ENCODE measurements at places on chromosomes 7 and 10.

GRCh38 chr10:102554531-102554930 lies 50.8 kb downstream of the SUFU start:
- no peak for DNase-seq

GRCh38 chr10:103054621-103055020 lies 136.5 kb downstream of the CNNM2 start:
- no peak for DNase-seq

DNA sequence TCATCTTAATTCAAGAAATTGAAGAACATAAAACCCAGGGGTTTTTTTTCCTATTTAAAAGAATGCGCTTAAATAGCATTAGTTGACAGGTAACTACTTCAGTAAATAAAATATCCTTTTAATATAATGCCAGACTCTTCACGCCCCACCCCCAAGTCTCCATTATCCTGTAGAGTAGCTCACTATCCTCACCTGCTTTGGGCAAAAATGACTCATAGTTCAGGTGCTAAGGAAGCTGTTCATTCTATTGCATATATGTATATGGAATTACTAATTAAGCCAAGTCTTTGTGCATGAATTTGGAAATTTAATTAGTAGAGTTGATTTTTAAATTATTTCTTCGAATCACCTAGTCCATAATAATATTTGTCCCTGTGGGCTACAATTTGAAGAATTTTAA lies 656.8 kb upstream of the ANKRD30A start:
- no peak for DNase-seq

DNA sequence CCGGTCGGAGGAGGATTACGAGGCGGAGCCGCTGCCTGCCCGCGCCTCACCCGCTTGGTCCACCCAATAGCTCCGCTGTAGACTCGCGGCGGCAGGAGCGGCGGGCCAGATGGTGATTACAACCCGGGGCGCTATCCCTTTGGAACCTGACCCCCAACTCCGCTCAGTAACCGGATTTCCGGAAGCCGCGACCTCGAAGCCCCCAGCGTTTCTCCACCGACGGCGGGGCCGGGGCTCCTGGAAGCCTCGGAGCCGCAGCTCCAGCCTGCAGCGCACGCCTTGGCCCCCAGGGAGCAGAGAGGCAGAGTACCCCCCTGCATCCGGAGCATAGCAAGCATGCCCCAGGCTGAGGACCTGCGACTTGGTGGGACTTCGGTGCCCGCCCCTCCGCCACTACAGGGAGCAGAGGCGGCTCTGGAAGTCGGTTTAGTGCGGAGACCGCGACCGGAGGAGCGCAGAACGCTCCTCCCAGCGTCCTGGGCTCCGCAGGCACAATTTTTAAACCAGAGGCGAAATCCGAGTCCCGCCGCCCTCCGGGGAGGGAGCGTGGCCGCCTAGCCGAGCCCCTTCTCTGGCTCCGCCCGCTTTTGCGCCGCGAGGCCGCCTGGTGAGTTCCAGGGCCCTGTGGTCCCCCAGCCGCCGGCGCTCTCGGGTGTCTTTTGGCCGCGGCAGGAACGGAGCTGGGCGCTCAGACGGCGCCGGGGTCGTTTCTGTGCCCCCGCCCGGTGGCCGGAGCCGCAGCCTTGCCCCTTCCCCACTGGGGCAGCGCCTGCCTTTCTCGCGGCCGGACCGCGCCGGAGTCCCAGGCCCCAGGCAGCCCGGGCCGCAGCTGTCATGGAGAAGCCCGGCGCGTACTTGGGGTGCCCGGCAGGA lies 28.2 kb upstream of the BMS1 start:
- DNase-seq, result no peak

GRCh38 chr7:80357530-80357929 lies 154.3 kb downstream of the GNAT3 start:
- no peak for DNase-seq

- no peak for DNase-seq
These were observed 44.2 kb upstream of the KCNIP2 start for GRCh38 chr10:101887775-101888174.

- DNase-seq, result no peak
These were observed 400.0 kb upstream of the RNF32 start for GRCh38 chr7:156240532-156240931.

GRCh38 chr10:94172332-94172731 lies 178.6 kb downstream of the PLCE1 start:
- no peak for DNase-seq

DNA sequence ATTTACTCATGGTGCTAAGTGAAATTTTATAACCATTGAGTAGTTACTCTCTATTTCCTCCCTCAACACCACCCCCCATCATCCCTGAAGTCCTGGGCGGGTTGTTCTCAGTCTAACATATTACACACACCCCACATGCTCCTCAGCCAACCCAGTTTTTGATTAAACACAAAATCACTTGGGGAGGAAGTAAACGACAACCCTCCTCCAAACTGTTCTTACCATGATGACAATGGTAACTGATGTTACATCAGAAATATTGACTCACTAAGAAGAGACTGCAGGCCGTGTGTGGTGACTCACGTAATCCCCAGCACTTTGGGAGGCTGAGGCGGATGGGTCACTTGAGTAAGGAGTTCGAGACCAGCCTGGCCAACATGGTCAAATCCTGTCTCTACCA lies 44.2 kb downstream of the RAB11FIP2 start:
- no peak for DNase-seq

DNA sequence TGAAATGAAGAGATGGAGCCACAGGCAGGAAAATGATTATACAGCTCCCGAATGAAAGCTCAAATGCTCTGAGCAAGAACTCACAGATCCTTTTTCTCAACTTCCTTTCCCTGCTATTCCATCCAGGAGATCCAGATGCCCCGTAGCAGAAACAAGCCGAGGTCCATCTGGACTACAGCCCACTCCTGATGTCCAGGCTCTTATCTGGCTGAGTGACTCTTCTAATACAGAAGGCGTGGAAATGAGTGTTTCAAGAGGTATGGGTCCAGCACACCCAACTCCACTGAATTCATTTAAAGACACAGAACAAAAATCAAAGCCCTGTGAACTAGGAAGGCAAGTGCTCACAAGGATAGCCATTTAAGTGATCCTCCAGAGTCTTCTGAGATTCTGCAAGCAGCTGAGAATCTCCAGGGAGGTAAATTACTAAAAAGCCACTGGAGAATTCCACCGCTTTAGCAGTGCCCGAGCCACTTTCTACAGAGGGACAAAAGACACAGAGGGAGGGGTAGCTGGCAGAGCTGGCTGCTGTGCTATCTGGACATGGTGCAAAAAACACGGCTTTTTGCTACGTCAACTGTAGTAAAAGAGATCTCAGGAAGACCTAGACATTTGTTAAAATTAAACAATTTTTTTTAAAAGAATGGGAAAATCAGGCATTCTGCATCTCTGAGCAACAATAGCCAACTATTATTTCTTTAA lies 24.5 kb downstream of the FAM171A1 start:
- no peak for DNase-seq

GRCh38 chr7:127882313-127882920 lies 148.8 kb downstream of the LRRC4 start:
- DNase-seq, result no peak

GRCh38 chr10:29730458-29730857 lies 95.7 kb upstream of the SVIL start:
- DNase-seq, result no peak

GRCh38 chr10:122713091-122713885 lies 13.6 kb upstream of the C10orf120 start:
- no peak for DNase-seq

DNA sequence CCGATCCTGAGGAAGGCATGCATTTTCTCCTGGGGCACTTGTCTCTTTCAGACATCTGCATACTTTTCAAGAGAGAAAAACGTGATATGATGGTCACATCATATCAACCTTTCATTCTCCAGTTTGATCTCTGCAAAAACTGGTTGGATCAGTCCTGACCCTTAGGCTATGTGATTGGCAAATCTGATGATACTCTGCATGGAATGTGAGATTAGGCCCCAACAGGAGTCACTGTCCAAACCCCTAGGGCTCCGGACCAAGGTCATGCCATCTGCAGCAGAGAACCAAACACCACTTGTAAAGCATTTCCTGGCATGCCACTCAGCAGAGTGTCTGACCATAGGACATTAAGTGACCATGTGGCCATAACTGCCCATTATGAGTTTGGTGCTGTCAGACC lies 8.6 kb downstream of the GCK start:
- DNase-seq, result no peak

DNA sequence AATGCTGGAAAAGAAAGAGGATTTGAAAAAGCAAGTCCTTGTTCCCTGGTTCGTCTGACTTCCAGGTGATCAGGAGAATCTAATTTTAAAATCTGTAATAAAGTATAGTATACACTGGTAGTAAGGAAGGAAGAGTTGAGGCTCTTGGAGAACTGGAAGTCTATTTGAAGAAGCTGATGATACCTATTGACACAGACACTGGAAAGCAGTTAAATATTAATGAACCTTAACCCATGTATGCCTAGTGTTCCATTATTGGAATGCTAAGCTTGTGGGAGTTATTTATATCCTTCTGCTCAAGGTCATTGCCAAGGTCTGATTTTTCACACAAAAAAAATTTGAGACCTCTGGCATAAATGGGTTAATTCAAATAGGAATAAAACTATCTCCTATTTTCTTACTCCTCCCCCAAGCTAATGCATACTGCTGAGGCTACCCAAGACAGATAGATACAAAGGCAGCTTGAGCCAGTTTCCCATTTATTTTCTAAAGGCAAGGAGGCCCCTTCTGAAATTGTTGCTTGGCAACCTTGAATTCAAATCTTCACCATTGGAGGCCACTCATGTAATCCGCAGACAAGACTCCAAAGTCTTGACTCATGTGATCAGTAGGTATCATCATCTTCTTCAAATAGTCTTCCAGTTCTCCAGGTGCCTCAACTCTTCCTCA lies 110.2 kb downstream of the FZD1 start:
- no peak for DNase-seq

DNA sequence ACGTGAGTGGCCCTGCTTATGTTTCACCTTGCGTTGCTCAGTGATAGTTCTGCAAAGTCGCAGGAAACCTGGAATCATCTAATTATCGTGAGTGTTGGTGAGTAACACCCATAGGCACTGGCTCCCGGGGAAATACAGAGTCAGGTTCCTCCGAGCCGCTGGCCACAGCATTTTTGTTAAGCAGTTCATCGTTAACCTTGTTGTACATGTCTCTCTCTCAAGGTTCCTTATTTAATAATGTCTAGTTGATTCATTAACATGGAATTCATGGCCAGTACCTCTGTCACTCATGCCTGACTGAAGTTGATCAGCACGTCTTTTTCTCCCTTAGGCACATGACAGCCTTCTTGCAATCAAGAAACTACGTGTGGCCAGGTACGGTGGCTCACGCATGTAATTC lies 3.1 kb upstream of the ZFAND2A start:
- DNase-seq, result no peak

DNA sequence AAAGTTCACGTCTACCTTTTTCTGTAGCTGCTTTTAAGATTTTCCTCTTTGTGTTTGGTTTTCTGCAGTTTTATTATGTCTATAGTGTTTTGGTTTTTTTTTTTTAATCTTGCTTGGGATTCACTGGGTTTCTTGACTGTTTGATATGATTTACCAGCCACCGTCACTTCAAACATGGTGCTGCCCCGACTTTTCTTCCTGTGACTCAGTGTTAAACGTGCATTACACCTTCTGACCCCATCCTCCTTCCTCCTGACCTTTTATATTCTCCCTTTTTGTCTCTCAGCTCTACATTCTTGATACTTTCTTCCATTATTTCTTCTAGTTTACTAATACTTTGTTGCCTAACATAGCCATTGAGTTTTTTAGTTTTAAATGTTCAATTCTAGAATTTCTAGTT lies 61.5 kb downstream of the GNA12 start:
- no peak for DNase-seq

GRCh38 chr7:81120803-81121202 lies 202.0 kb upstream of the SEMA3C start:
- no peak for DNase-seq

DNA sequence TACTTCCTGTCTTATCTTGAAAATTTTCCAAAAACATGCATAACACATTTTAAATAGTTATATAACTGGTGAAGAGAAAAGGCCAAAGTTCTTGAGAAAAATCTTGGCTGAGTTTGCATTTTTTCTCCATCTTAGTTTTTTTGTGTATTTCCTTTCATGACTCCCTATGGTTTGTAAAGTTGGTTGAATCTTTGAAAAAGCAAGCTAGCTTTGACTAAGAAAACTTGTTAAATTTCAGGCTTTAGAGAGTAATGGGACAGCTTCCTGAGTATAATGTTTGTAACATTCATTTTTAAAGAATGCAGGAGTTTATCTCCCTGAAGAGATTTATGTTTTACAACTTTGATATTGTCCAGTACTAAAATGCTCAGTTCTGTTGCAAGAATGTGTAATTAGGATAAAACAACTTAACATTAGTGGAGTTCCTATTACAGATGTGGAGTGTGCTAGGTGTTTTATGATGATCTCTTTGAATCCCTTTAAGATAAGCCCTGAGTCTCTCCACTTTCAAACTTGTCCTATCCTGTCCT lies 11.1 kb upstream of the HERPUD2 start:
- DNase-seq, result no peak

DNA sequence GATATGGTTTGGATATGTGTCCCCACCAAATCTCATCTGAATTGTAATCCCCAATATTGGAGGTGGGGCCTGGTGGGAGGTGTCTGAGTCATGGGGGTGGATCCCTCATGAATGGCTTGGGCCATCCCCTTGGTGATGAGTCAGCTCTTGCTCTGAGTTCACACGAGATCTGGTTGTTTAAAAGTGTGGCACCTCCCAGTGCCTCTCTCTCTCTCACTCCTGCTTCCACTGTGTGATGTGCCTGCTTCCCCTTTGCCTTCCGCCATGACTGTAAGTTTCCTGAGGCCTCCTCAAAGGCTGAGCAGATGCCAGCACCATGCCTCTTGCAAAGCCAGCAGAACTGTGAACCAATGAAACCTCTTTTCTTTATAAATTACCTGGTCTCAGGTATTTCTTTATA lies 4.8 kb upstream of the GCK start:
- no peak for DNase-seq

DNA sequence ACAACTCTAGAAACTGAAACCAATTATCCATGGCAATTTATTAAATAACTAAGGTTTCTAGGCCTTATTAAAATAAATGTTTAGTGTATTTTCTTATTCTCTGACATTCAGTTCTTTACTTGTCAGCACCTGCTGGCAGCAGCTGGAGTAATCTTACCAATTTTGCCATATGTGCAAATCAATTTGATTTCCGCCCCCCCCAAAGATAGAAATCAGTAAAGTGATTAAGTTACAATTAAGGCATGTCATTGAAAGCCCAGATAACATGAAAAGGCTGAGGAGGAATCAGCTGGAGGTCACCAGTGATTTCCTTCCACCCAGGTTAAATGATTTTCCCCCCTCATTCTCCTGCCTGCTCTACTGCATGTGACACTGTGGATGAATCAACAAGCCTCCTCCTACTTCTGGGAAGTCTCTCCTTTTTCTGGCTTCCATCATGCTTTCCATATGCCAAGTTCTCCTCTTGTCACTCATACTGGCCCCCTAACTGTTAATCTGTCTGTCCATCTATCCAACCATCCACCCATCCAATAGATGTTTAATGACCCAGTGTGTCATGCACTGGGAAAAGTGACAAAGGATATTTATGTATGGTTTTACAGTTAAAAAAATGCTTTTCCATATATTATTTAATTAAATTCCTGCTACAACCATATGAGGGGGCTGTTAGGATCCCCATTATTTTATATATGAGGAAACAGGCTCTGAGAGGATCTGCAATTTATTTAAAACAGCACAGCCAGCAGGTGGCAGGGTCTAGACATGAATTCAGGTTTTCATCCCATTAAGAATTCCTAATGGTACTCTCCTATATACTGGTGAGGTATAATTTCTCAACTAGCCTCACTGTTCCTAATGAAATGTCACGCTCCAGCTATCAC lies 116.5 kb downstream of the ATXN7L1 start:
- no peak for DNase-seq

All from stimulated activated CD8-positive, alpha-beta memory T cell treated with anti-CD3 and anti-CD28 coated beads, Interleukin-7, amount 100 ng/mL, for 1 hour (primary cell).